NCI-H1092 (cell line): ENCODE measurements at places on chromosomes 16 and 17.

- DNase-seq: no peak
Measured at GRCh38 chr16:55479430-55480140, 587 bp downstream of the MMP2 start.

DNA sequence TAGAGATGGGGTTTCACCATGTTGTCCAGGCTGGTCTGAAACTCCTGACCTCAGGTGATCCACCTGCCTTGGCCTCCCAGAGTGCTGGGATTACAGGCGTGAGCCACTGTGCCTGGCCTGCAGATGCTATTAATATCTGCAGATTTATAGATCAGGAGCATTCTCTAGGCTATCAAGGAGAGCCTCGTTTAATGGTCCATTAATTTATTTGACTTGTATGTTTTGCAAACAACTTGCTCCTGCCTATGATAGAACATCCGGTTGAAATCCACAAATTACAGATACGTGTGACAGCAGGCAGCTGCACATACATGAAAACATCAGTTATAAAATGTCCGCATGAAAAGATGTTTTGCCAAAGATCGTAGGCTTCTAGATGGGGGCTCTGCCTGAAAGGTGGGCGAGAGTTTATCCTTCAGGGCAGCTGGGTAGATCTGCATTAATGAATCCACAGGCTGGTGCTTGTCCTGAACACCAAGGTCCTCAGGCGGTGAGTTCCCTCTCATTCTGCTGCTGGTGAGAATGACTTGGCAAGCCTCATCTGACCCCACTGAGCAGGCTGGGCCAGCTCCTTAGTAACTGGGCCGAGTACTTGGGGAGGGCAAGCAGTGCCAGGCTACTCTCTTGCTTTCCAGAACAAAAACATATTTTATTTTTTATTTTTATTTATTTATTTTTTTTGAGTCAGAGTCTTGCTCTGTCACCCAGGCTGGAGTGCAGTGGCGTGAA is 37.1 kb upstream of the MGAT5B start:
- no peak for DNase-seq

DNA sequence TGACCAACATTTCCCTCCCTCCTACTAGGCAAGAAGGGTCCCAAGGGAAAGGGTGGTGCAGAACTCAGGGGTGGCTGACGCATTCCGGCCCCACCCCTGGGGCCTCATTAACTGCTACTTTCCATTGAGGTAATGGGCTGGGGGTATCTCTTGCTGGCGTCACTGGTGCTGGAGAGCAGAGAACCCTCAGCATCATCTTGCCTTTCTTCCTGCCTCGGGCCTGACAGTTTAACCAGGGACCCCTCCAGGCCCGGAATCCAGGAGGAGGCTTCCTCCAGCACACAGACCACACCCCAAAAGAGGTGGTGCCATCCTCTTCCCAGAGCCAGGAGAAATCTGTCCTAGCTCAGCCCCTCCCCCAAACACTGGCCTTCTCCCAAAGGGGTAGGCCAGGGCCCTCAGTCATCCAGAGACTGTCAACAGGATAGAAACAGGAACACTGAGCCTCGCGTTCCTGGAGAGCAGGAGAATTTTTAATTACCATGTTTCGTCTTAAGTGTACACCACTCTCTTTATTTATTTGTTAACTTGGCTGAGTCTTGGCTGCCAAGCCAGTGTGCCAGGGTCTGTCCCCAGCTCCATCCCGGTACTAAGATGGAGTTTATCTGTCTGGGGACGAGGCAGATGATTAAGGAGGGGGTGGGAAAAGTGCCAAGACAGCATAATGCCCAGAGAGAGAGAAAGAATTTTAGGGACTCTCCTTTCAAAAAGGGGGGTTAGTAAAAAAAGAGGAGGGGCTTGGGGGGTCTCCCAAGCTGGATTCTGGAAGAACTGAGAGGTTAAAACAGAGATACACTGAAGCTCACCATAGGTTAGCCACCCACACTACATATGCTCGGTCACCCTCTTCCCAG is 5.1 kb downstream of the ETV4 start:
- DNase-seq: no peak

DNA sequence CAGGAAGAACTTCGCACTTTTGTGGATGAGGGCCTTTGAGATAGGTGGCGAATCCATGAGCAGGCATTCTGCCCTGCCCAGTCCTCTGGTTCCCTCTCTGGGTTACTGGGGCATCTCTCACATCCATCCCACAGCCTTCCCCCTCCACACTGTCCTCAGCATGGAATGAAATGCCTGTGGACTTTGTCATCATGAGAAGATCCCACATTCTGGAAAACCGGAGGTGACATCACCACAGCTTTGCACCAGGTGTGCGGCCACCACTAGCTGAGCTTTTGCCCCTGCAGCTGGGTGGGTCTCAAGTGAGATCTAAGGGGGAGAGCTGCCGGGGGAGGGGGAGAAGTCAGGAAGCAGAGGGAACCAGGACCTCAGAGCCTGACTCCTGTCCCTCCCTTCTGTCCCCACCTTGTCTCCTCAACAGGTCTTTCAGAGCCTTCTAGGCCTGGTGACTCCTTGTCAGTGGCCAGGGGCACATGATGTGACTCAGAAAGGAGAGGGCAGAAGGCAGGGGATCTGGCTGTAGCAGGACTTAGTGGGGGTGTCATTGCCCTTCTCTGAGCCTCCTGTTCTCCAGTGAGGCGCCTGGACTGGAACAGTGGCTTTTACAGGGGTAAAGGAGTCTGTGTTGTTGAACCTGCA is 40.0 kb upstream of the DLX4 start:
- no peak for DNase-seq

DNA sequence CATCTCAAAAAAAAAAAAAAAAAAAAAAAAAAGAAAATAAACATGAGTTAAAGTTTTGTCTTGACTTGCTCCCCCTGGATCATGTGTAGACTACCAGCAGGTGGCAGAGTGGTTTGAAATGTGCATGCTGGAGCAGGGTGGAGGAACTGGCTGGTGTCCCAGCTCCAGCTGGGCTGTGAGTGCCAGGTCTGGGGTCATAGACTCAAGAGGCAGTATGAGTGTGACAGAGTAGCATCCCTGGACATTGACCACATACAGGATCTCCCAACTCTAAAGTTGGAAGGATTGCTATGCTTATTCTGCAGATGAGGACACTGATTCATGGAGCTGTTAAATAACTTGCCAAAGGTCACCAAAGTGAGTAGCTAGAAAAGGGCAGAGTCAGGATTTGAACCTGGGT is 198.0 kb upstream of the MPHOSPH6 start:
- DNase-seq: no peak
